Cortex of kidney (tissue), 1 donor: ENCODE measurements at places on chromosomes 4 and X.

- no peak for DNase-seq
Measured at GRCh38 chr4:37073226-37073840, 171.2 kb upstream of the NWD2 start.

- no peak for DNase-seq
Measured at GRCh38 chr4:62457356-62457755, 1257.2 kb downstream of the ADGRL3 start.

GRCh38 chrX:24019448-24019847 is 7.5 kb downstream of the KLHL15 start:
- no peak for DNase-seq

DNA sequence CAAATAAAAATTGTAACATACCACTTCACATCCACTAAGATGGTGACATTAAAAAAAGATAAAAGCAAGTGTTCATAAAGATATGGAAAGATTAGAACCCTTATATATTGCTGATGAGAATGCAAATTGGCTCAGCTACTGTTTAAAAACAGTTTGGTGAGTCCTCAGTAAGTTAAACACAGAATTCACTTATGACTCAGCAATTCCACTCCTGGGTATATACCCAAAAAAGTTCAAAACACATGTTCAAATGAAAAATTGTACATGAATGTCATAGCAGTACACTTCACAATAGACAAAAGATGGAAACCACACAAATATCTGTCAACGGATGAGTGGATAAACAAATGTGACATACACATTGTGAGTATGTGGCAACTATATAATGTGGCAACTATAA is 39.0 kb downstream of the GABRA3 start:
- no peak for DNase-seq
